ENCODE measurements at places on chromosomes 3 and 15. TPM values are rescaled to one million over a fixed set of nuclear protein-coding genes. Genes with fewer than 3 reads are reported as not detected.

Gene MME
- total RNA-seq, result 0.86 TPM

Gene GOLGA8J
- total RNA-seq, result not detected

Gene CCR5
- 7.5 TPM for total RNA-seq

Gene CLDN1
- total RNA-seq, result not detected

Gene NR1I2
- total RNA-seq, result 0.19 TPM

Gene SPATA12
- not detected for total RNA-seq

Gene PIGBOS1
- total RNA-seq, result 6.8 TPM

Gene CRABP1
- total RNA-seq, result not detected

Gene FETUB
- not detected for total RNA-seq

Gene ANKUB1
- total RNA-seq, result not detected

Gene MKRN2OS
- total RNA-seq, result not detected

Gene PDCD10
- total RNA-seq, result 24.7 TPM

Gene POPDC2
- total RNA-seq, result 1.0 TPM

Gene KNL1
- 0.98 TPM for total RNA-seq

Gene MUSTN1
- 6.7 TPM for total RNA-seq

Gene ACP3
- total RNA-seq, result not detected

Gene GHRL
- 0.92 TPM for total RNA-seq

Gene DTX3L
- 14.1 TPM for total RNA-seq

Gene C3orf22
- total RNA-seq, result not detected

Gene NEK10
- total RNA-seq, result 0.22 TPM

Gene FAM174B
- total RNA-seq, result 1.4 TPM

Gene GRM2
- 3.9 TPM for total RNA-seq

Gene SCAANT1
- not detected for total RNA-seq

Gene RYK
- 64.7 TPM for total RNA-seq

Gene SAMD7
- total RNA-seq, result not detected

Gene ACY1
- 4.0 TPM for total RNA-seq

Gene HRH1
- total RNA-seq, result not detected

Gene SMCO1
- total RNA-seq, result not detected

Gene SKOR1
- 2.3 TPM for total RNA-seq

Gene CHRNA5
- total RNA-seq, result not detected

Gene C3orf70
- total RNA-seq, result not detected

Gene PPM1L
- 2.9 TPM for total RNA-seq

Gene RETNLB
- total RNA-seq, result not detected

Gene CTXN2
- total RNA-seq, result not detected

Gene DZIP1L
- total RNA-seq, result not detected

Gene IGF1R
- 33.8 TPM for total RNA-seq

Gene CYFIP1
- total RNA-seq, result 2.5 TPM

Gene ZNF660
- 0.30 TPM for total RNA-seq

Gene GP9
- not detected for total RNA-seq

Gene CLRN1
- not detected for total RNA-seq

Gene NLGN1
- not detected for total RNA-seq

Gene CGNL1
- not detected for total RNA-seq

Gene ITGB5
- 0.56 TPM for total RNA-seq

Gene TNFSF10
- total RNA-seq, result 3.6 TPM

Gene SENP8
- total RNA-seq, result not detected

Gene COL6A5
- total RNA-seq, result not detected

Gene FAM107A
- total RNA-seq, result not detected

Gene DLL4
- total RNA-seq, result 0.08 TPM

Gene GRIP2
- total RNA-seq, result not detected

Gene FGF12
- not detected for total RNA-seq

Gene KLHL40
- not detected for total RNA-seq

Gene SCN11A
- 0.08 TPM for total RNA-seq

Gene PAK6
- 1.1 TPM for total RNA-seq

Gene QTRT2
- total RNA-seq, result 31.7 TPM

Gene MRAS
- total RNA-seq, result not detected

Gene IQCF6
- not detected for total RNA-seq

Gene CNTN4
- total RNA-seq, result not detected

Measured in CD8-positive, alpha-beta T cell (primary cell).